Inflammatory macrophage (primary cell): ENCODE measurements at places on chromosomes 12 and 14.
A peak's percentile ranks its signal among the peaks of the same experiment; 100 is the strongest.

DNA sequence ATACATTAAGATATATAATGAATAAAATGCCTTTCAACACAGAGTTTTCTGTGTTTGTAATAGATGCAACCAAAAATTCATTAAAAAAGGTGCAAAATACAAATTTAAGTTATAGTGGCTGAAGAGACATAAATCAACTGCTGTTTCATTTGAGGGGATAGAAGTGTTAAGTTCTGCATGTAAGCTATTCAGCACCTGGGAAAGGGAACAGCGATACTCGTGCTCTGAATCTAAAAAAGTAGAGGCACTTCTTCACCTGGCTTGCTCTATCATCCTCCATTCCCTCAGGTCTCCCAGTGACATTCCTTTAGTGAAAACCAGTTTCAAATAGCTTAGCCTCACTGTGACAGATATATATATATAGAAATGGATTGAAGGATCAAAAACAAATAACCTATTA is 222.6 kb downstream of the ACSS3 start:
- DNase-seq, result no peak

- DNase-seq, result no peak
These were observed 5.0 kb downstream of the MGST1 start for GRCh38 chr12:16352481-16352880.

- DNase-seq, result no peak
These were observed 354.2 kb upstream of the ATP2B1 start for GRCh38 chr12:90062799-90063198.

- DNase-seq, result peak; percentile 58
These were observed 13.6 kb upstream of the MLXIP start for GRCh38 chr12:122064780-122065588.

GRCh38 chr14:59314953-59315599 is 126.6 kb downstream of the DAAM1 start:
- no peak for DNase-seq

- peak; percentile 10 for DNase-seq
These were observed 8.6 kb downstream of the TC2N start for GRCh38 chr14:91858536-91859275.

DNA sequence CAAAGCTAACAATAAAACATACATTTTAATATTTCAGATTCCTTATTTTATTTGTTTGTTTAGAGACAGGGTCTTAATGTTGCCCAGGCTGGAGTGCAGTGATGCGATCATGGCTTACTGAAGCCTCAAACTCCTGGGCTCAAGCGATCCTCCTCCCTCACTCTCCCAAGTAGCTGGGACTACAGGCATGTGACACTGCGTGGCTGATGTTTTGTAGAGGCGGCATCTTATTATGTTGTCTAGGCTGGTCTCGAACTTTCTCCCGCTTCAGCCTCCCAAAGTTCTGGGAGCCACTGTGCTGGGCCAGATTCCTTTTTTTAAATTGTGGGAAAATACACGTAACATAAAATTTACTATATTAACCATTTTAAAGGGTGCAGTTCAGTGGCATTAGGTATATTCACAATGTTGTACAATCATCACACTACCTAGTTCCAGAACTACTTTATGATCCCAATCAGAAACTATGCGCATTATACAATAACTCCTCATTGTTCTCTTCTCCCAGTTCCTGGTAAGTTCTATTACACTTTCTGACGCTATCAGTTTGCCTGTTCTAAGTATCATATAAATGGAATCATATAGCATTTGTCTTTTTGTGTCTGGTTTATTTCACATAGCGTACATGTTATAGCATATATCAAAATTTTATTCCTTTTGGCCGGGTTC is 40.3 kb downstream of the ADIPOR2 start:
- DNase-seq, result no peak

DNA sequence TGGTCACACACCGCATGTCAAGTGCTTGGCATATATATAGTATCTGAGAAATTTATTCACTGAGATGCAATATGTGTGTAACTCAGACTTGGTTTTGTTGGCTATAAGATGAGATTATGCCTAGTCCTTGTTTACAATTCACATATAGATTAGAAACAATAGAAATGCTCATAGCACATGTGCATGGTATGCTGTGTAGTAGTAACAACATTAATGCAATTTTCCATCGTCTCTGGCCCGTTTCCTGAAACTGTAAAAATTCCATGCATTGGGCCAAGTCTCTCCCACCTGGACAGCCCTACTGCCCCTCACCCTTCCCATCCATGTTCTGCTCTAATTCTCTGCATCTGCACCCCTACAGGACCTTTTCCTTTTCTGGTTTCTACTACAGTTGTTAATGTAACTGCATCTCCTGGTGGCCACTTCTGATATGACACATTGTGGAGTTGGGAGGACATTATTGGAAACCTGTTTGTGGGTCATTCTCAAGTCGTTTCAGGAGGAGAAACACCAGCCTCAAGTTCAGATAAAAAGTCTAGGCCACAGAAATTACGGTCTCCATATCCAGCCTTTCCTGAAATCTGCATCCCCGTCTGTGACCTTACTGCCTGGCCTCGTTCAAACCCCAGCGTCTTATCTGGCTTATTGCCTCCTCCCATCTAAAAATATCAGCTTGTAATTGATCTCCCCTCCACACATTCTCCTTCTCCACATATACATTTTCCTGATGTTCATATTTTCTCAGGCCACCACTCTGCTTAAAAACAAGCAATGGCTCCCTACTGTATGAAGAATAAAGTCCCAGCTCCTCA is 37.5 kb downstream of the EMP1 start:
- peak; percentile 68 for DNase-seq

DNA sequence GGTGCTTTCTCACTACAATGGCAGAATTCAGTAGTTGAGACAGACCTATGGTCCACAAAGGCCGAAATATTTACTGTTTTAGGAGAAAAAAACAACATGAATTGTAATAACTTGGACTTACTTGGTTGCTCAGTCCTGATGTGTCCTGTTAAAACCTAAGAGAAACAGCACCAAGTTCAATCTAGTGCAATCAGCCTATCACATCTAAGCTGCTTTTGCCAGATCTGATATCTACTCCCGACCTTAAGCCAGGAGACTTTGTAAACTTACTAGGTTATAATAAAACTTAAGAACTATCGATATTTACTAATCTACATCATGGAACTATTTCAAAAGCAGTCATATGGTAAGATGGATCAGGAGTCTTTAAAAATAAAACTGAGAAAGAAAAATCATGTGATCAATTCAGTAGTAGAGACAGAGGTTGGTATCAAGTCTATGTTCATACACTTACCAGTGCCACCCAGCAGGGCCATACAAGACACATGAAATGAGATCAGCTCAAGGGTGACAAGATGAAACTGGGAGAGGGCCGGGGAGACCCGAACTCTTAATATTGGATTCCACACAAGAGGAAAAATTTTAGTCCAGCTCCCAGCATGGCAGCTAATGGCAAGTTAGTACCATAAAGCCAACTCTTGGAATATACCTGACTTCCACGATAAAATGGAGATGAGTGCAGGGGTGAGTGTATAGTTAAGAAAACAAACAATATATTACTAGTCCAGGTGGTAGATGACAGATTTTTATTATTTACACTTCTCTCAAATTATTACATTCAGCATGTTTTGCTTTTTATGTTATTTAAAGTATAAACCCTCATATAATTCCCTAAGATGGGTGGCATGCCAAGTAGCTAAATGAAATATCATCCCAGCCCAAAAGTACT is 27.5 kb downstream of the NUDT4 start:
- DNase-seq, result no peak

DNA sequence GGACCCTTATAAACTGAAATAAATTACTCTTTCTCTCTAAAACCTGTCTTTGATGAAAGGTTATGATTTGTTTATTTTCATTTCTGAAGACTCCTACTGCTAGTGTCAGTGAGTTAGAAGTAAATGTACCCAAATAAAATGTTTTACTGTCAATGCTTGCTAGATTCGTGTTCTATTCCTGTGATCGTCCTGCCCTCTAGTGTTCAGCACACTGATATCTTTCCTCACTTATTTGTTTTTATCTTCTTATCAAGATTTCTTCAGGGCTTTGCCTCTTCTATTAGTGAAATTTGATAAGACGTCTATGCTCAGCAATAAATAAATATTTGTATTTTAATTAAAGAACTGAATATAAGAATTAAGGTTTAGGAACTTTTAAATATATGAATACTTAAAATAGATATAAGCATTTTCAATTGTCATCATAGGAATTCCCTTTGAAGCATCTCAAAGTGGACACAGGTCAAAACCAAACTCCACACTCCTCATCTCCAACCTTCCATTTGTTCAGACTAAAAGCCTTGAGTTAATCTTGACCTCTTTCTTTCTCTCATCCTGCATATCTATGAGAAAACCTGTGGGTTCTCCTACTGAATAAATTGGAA is 75.8 kb downstream of the C12orf50 start:
- DNase-seq, result no peak

DNA sequence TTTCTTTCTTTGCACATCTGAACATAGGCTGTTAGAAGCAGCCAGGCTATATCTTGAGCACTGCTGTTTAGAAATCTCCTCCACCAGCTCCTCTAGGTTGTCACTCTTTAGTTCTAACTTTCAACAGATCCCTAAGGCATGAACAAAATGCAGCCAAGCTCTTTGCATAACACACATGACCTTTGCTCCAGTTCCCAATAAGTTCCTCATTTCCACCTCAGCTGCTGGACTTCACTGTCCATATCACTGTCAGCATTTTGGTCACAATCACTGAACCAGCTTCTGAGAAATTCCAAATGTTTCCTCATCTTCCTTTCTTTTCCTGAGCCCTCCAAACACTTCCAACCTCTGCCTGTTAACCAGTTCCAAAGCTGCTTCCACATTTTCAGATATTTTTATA is 27.6 kb upstream of the C14orf132 start:
- DNase-seq, result peak; percentile 64

- no peak for DNase-seq
These were observed at the start of gene TSPAN8 for GRCh38 chr12:71157601-71158233. Gene TSPAN8, minus strand, starts transcription at chr12:71157999. Its CDS starts 321 bp downstream, at chr12:71157678.

- no peak for DNase-seq
These were observed 1.7 kb downstream of the SUPT16H start for GRCh38 chr14:21382095-21382494.

DNA sequence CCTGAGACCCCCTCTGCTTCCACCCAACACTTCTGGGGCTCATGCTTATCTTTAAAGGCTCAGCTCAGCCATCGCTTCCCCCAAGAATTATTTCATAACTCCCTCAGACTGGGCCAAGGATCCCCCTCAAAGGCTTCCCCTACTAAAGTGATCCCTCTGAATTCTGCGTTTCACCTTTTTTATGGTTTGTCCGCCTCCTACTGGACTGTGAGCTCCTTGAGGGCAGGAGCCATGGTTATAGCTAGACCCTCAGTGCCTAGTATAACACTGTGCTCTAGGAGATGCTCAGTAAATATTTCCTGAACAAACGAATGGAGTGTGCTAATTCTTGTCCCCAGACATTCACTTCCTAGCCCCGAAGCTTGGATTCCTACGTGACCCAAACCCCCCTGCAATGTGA is 20.5 kb upstream of the SRRM4 start:
- no peak for DNase-seq

DNA sequence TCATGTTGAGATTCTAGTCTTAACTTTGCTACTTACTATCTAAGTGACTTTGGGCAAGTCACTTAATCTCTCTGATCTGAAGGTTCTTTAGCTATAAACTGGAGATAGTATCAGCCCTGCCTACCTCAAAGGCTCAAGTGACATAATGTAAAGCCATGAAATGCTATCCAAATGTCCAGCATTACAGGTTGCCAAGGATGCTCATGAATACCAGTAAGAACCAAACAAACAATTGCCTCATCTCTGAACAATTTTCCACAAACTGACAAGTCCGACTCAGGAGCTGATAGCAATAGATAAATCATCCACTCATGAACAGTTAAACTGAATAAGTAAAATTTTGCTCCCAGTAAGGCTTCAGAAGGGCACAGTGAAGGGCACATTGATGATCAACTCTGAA is 51.5 kb downstream of the LMNTD1 start:
- no peak for DNase-seq

DNA sequence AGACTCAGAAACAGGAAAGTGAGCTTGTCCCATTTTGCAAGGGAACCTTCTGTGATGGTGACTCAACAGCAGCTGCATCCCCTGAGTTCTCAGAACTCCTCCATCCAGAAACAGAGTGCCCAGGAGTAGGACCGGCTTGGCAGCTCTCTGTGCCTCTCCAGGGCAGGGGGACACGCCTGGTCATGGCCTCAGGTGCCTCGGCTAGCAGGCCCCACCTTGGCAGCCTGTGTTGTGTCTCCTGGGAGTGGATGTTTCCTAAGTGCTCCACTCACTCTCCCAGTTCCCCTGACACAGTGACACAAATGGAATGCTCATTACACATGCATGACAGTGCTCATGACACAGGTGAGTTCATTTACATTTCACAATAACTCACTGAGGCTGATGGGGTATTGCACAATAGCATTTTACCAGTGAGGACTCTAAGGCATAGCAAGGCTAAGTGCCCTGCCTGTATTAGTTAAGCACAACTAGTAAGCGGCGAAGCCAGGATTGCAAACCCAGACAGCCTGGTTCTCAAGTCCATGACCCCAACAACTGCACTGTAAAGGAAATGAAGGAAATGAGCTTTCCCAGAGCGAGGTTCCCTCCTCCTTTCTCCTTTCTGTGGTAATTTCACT is 47.4 kb downstream of the CALM1 start:
- DNase-seq, result peak; percentile 29

DNA sequence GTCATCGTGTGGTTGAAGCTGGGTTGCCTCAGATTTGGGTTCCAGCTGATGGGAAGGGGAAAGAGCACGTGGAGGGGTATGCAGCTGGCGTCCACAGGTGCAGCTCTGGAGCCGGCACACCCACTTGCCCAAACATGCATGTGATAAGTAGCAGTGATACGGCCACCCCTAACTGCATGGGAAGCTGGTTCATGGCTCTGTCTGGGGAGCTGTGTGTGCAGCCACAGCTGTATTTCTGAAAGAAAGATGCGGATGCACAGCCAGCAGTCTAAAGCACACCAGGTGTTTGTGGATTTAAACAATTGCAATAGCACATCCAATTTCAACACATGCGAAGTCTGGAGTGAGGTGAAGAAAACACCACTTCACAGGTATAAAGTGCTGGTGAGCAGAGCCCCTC is 181.4 kb downstream of the EFCAB11 start:
- no peak for DNase-seq

DNA sequence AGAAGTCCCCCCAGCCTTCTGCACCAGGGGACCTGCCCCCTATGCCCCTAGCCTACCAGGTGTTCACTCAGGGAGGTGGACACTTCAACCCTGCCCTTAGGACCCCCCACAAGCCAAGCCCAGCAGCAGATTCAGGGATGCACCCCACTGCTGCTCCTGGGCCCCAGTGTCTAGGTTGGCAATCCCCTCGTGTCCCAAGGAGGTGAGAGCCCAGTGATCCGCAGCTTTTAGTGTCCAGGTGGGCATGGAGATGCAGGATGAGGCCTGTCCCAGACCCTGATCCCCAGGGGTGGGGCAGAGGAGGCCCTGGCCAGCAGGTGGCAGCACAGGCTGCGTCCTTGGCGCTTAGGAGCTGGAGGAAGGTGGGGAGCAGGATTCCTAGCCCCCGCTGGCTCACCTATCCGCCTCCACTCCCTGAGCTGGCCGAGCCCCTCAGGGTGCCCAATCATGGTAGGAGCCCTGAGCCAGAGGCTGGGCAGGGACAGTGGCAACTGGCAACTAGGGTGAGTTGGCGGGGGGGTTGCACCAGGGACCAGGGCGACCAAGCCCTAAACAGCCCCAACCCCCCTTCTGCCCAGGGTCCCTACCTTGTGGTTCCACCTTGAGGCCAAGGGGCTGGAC is 4.1 kb downstream of the CKB start:
- DNase-seq, result peak; percentile 21

GRCh38 chr14:20668969-20669368 is 15.4 kb upstream of the RNASE4 start:
- no peak for DNase-seq

GRCh38 chr14:79630288-79630960 is 580.9 kb downstream of the DIO2 start:
- DNase-seq, result no peak

GRCh38 chr14:74620923-74621322 is 8.9 kb upstream of the LTBP2 start:
- no peak for DNase-seq
